ENCODE measurements at places on chromosomes 6 and 20.
A peak's percentile ranks its signal among the peaks of the same experiment; 100 is the strongest.

- DNase-seq: no peak
These were observed 76.3 kb downstream of the DTNBP1 start for GRCh38 chr6:15586503-15586902.

- no peak for DNase-seq
These were observed 87.7 kb downstream of the CDH22 start for GRCh38 chr20:46220455-46221207.

- no peak for DNase-seq
These were observed 391.0 kb downstream of the CDC5L start for GRCh38 chr6:44778513-44778912.

DNA sequence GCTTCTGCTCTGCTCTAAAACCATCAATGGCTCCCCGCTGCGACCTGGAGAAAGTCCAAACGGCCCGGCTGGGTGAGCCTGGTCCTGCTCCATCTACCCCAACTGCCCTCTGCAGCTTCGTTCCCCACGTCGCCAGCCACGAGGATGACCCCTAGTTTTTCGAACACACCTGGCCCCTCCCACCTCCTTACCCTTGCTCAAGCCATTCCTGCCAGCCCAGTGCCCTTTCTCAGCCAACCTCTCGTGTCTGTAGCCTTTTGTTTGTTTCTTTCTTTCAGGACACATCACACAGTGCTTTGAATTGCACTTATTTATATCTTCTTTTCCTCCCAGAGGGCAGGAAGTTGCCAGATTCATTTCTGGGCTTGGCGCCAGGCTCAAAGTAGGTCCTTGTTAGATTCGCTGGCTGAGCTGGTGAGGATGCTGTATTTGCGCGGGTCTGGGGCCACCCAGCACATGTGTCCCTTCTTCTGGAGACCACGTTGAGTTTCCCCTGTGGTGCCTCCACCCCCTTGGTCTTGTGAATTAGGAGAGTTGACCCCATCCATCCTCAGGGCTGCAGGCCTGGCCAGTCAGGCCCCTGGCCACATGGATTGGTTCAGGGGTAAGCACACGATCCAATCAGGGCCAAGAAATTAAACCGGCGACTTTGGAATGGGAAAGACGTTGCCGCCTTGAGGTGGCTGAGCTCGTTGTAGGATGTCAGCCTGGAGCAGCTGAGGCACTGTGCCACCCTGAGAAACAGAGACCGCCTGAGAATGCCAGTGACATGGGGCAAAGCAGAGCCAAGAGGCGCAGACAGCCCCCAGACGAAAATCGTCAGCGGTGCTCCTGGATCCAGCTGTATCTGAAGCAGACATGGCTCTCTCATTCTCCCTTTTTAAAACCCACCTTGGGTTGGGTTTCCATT is 156.0 kb downstream of the CEBPB start:
- DNase-seq: no peak

- no peak for DNase-seq
These were observed 73.6 kb downstream of the RNF182 start for GRCh38 chr6:13998356-13998755.

DNA sequence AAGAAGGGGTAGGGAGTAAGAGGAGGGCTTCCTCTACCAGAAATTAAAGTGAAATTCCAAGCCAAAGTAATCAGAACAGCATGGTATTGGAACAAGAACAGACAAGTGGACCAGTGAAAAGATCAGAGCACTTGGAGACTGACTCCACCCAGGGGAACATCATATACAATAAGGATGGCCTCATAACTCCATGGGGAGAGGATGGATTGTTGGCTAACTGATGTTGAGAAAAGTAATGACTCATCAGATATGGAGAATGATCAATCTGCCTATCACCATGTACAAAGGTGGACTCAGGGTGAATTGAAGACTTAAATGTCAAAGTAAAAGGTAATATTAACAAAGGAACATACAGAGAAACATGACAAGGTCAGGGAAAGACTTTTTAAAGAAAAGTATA is 12.8 kb downstream of the SLC22A3 start:
- DNase-seq: no peak

DNA sequence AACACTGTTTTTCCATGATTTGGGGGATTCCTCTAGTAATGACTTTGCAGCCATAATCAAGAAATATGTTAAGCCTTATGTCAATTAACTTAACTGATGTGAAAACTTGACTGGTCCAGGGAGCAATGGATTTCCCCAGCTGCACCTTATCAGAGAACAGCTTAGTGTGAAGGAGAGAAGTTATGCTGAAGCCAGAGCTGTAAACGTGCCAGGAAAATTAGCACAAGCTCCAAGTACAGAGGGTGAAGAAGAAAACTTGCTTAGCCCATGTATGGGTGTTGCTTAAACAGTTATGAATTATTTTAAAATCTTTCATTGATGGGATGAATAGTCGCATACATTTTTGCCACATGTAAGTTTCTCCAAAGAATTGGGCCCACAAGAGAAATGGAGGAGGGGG is 214.9 kb upstream of the RNF217 start:
- no peak for DNase-seq

- DNase-seq: no peak
These were observed 55.4 kb downstream of the GRM4 start for GRCh38 chr6:34090529-34090928.

DNA sequence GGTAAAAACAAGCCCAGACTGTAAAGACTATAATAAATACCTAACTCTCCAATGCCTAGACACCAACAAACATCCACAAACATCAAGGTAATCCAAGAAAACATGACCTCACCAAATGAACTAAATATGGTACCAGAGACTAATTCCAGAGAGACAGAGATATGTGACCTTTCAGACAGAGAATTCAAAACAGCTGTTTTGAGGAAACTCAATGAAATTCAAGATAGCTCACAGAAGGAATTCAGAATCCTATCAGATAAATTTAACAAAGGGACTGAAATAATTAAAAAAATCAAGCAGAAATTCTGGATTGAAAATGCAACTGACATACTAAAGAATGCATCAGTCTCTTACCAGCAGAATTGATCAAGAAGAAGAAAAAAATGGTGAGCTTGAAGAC is 26.6 kb downstream of the NCOA6 start:
- DNase-seq: no peak

DNA sequence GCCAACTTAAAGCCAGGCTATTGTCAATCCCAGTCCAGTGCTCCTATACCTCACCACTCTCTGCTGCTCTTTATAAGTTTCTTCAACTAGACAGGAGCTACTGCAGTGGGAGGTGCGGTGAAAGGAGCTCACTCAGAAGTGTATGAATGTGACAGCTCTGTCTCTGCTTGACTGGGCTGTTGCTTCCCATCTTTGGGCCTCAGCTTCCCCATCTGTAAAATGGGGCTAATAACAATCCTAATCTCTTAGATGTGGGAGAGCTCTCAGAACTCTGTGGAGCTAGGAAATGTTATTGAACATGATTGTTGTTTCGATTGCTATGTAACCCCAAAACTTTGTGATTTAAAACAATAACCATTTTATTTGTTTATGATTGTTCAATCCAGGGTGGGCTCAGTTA is 8.4 kb upstream of the RALY start:
- DNase-seq: no peak

DNA sequence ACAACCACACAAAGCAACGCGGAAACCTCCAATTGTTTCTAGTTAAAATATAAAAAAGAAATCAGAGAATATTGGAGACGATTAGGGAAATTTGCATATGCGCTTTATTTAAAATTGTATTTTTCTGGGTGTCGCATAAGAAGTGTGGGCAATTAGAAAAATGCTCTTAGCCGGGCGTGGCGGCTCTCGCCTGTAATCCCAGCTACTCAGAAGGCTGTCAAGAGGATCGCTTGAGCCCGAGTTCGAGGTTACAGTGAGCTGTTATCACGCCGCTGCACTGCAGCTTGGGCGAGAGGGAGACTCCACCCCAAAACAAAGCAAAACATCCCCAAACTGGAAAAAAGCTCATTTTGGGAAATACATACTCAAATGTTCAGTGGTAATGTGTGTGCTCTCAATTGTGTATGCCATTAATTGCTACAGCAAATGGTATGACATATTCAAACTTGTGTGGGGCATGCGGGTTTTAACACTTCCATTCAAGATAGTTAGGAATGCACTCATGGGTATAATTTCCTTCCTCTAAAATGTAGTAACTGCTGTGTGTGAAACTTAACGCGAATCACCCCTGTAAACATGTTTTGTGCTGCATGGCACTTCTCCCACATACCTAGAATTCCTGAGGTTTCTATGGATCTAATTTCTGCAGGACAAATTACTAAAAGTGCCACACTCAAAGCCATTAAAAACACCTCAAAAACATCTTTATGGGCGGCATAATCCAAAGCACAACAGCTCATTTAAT is 54.7 kb upstream of the HFE start:
- peak; percentile 92 for DNase-seq

GRCh38 chr6:119273272-119274196 is 76.0 kb downstream of the MAN1A1 start:
- no peak for DNase-seq

- DNase-seq: no peak
These were observed 326.7 kb downstream of the BCKDHB start for GRCh38 chr6:80433010-80433672.

DNA sequence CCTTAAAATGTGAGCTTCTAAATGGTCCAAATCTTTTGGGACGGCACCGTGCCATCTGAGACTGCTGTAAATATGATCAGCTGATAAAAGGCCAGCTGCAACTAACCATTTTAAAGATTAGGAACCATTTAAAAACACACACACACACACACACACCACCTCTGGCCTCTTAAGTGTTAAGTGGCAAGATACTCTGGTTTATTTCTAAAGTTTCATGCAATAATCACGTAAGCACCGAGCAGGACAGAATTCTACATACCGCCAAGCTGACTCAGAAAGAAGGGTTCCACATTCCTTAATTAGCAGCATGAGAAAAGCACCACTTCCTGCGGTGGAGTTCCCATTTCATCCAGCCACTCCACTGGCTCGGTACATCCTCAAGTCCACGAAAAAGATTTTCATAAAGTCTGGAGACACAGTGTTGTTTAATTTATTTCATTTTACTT is 17.8 kb upstream of the ZNF217 start:
- peak; percentile 80 for DNase-seq

DNA sequence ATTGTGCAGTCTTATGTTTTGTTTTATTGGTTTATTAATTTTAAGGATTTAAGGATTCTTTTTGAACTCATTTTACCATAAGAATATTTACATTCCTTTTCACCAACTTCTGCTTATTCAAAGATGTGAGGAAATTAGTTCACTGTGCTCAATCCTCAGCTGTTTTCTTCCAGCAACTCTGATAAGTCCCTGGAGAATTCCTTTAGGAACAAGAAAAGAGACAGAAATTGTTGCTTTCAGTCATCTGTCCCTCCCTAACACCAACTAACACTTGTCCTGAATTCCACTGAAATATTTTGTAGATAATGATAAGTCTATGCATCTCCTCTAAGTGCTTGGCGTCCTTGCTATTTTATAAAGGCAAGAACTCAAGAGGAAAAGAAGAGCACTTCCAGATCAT is 334.8 kb upstream of the MARCKS start:
- no peak for DNase-seq

DNA sequence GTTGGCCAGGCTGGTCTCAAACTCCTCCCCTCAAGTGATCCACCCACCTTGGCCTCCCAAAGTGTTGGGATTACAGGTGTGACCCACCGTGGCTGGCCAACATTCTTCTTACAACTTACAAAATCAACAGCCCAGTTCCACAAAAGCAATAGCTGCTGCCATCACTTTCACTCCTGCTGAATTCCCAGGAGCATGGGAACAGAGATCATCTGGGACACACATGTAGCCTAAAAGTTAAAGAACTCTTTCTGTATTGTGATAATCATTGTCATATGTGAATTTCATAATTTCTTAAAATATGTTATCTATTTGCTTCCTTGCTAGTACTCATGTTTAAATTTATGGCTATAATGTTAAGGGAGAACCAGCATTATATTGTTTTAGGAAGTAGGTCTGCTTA is 51.7 kb downstream of the NCOA6 start:
- DNase-seq: no peak

DNA sequence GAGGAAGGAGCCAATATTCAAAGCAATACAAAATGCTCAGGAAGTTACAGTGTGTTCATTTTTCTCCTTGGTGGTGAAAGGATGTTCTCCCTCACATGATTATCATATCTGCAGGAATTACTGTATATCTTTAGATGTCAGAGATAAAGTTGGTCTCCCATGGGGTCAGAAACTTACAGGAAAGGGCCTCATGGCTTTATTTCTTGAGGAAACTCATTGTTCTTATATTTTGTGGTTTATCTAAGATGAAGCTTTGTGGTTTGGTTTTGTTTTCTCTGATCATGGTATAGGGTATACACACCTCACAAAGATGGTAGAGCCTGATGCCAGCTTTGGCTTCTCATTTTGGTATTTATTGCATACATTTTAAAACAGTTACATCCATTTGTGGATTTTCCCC is 100.5 kb upstream of the STXBP5 start:
- peak; percentile 27 for DNase-seq

DNA sequence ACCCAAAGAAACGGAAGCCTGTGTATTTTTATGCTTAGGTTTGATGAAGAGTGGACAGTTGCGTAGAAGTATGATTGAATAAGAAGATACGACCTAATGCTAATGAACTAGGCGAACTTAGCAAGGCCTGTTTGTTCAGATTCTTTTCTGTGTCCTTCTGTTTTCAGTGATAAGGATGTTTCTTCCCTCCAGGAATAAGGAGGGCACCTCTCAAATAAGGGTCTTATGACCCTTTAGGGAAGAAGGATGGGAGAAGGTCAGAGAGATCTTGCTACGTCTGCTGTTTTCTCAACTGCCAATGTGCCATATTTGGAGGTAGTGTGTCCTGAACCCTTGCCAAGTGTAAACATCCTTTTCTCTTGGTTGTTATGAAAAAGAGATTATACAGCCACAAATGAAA is 524.8 kb downstream of the UTRN start:
- no peak for DNase-seq

GRCh38 chr6:89940225-89941027 is 46.2 kb downstream of the GJA10 start:
- DNase-seq: peak; percentile 91

- DNase-seq: no peak
These were observed 39.0 kb upstream of the CD93 start for GRCh38 chr20:23125159-23125558.

DNA sequence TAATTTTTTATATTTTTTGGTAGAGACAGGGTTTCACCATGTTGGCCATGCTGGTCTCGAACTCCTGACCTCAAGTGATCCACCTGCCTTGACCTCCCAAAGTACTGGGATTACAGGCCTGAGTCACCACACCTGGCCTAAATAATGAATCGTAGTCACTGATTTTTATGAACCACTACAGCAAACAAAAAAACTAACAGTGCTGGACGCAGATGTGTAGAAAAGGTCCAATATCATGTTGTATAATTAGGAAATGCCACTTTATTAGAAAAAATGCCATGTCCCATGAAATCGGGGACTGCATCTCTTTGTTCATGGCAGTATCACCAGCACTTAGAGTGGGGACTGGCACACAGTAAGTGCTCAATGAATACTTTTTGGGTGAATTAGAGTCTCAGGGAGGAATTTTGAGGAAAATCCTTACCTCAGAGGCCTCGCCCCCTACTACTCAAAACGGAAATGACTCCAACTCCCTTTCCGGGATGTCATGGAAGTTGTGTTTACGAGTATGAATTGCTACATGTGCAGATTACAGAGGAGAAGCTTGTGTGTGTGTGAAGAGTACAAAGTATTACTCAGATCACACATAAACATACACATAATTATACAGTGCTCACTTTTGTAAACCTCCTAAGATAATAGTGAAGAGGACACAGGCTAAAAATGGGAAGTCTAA is 43.6 kb upstream of the FAM50B start:
- DNase-seq: no peak
